Left ventricle myocardium inferior (tissue), 1 donor: ENCODE measurements at places on chromosomes 2 and 18.
A peak's percentile ranks its signal among the peaks of the same experiment; 100 is the strongest.

DNA sequence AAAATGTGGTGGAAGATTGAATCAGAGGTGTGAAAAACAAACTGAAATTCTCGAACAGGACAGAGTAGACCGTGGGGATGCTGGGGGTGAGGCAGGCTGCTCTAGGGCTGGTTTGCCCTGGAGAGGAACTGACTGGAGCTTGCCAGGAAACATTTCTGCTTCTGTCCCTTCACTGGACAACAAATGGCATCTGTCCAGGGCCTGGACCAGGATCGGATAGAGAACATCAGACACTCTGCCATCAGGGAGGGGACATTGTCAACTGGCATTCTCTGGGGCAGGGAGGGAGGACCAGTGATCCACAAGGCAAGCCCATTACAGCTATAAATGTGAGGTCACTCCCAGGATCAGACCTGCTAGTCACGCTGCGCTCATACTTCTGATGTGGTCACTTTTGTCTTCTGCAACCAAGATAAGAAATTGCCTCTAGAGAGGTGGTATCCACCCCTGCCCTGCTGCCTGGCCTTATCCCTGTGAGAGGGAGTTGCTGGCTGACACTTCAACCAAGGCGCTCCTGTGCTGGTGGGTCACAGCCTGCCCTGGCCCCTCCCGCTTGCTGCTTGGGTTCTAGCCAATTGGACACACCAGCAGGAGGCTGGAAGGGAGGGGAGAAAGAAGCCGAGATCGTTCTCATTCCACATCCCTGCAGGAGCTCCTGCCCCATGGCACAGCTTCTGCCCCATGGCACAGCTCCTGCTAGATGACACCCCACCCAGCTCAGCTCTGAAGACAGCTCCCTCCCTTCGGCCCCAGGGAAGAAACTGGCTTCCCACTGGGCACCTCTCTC lies 8.7 kb downstream of the NPPC start:
- peak; percentile 46 for DNase-seq

DNA sequence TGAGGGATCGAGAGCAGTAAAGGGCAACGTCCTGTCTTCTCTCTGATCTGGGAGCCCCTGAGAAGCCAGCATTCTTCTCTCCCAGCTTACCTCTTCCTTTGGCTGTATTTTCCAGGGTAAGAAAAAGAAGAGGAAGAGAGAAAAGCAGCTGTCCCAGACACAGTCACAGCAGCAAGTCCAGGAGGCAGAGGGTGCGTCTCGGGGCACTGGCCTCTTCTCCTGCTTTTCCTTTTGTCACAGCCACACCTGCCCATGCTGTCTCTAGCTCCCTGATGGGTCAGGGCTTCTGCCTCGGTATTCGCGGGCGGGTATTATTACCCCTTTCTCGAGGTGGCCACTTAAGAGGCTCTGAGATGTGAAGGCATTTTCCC lies 20.3 kb downstream of the TGOLN2 start:
- DNase-seq, result no peak

- DNase-seq, result no peak
These were observed 121.8 kb downstream of the MAIP1 start for GRCh38 chr2:200077210-200077650.

DNA sequence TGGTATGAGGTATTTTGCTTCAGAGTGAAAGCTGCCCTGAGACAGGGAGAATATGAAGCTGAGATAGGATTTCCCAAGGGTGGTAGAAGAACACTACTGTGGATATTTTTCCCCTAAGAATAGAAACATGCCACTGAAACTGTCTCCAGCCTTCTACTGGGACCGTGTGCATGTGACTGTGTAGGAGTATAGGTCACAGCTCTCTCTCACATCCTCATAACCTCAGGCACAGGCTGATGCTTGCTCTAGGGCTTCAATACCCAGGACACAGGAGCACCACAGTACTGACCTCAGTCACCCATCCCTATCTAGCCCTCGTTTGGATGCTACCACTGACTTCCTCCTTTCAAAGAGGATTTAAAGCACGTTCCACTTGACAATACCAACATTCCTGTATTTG lies 67.2 kb downstream of the REV1 start:
- no peak for DNase-seq

DNA sequence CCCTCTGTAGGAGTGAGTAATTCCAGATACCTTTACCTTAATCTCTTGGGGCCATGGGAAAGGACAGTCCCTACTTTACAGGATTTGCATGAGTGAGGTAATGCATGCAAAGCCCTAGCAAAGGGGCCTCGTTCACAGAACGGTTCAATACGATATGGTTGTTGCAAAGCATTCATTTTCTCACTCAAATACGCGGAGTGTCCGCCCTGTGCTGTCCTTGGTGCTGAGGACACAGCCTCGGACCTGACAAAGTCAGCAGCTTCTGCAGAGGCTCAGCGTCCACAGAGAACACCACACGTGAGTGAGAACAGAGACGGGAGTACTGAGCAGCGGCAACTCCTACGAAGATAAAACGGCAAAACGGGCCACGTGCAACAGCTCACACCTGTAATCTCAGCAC lies 125.7 kb downstream of the EIPR1 start:
- no peak for DNase-seq

DNA sequence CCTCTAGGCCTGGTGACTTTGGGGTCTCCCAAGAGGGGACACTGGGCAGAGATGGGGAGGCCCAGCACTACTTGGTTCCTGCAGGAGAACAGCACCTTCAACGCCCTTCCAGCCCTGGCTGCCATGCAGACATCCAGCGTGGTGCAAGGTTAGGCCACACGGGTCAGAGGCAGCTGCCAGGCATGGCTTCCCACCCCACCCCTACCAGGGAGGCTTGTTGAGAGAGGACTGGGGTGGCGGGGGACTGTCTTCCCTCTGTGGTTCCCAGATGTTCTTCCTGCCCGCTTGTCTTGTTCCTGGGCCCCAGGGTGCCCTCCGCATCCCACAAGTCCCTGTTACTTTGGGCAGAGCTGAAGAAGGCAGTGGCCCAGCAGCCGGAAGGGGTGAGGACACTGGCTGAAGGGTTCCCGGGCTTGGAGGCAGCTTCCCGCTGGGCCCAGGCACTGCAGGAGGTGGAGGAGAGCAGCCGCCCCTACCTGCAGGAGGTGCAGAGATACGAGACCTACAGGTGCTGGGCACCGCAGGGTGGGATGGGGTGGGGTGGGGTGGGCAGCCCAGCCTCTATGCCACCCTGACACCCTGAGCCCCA lies 4.5 kb downstream of the PROM2 start:
- peak; percentile 14 for DNase-seq

DNA sequence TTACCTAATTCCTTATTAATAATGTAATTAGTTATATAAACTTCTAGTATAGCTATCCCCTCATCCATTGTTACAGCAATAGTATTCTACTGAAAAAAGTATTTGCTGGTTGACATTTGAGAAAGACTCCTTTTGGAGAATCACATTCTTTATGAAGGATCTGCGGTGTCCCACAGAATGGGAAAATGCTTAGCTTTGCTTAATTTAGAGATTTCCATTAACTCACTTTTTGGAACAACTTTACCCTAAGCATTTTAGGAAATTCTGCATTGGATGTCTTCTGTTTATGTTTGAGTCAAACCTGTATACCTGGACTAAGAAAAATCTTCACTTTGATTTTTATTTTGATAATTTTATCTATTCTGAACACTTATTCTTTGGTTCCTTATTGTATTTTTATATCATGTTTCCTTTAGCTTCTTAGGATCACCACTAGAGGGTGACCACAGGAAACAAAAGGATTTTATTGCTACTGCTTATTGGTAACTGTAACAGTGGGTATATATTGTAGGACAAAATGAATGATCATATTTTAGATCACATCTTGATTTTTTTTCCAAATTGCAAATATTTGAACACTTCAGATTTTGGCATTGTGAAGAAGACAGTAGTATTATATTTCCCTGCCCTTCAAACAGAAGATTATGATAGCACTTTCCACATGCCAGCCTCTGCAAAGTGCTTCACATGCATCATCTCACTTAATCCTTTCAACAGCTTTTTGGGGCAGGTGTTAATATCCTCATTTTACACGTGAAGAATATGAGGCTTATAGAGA lies 79.6 kb downstream of the MIB1 start:
- no peak for DNase-seq

- no peak for DNase-seq
These were observed 237.3 kb downstream of the GALR1 start for GRCh38 chr18:77486985-77487384.

GRCh38 chr18:79221136-79221535 lies 151.9 kb downstream of the ATP9B start:
- DNase-seq, result no peak

- no peak for DNase-seq
These were observed 4.5 kb downstream of the GPR39 start for GRCh38 chr2:132420816-132421805.

- no peak for DNase-seq
These were observed 268.6 kb upstream of the GULP1 start for GRCh38 chr2:188023035-188023434.

DNA sequence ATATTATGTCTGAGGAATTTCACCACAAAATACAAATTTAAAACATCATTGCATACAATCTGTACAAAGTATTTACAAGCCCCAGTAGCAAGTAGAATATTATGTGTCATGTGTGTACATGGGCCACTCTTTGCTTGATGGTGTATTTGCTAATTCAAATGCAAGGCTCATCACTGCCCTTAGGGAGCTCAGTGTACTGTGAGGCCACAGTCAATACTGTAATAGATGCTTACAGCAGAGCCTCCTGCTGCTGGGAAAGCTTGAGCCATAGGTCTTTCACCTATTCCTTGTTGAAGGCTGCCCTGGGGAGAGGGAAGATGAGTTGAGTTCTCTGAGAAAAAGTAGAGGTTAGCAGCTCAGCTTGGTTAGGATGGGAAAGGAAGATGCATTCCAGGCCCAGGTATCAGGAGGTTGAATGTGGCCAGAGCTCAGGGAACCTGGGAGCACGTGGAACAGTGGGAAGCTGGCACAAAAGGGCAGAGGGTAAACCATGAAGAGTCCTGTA lies 189.6 kb downstream of the LRP1B start:
- no peak for DNase-seq

- DNase-seq, result no peak
These were observed 333.4 kb downstream of the GBX2 start for GRCh38 chr2:235834781-235835180.

GRCh38 chr2:69491864-69492263 lies 54.6 kb upstream of the NFU1 start:
- no peak for DNase-seq

- no peak for DNase-seq
These were observed 184.4 kb upstream of the SESTD1 start for GRCh38 chr2:179449010-179449409.

GRCh38 chr2:145596416-145596815 lies 1076.5 kb upstream of the ZEB2 start:
- no peak for DNase-seq

GRCh38 chr2:104768694-104769093 lies 85.2 kb upstream of the POU3F3 start:
- no peak for DNase-seq

- peak; percentile 60 for DNase-seq
These were observed 102.4 kb downstream of the TRIB2 start for GRCh38 chr2:12819103-12819475.

GRCh38 chr2:228352048-228352447 lies 170.6 kb upstream of the SPHKAP start:
- DNase-seq, result no peak

DNA sequence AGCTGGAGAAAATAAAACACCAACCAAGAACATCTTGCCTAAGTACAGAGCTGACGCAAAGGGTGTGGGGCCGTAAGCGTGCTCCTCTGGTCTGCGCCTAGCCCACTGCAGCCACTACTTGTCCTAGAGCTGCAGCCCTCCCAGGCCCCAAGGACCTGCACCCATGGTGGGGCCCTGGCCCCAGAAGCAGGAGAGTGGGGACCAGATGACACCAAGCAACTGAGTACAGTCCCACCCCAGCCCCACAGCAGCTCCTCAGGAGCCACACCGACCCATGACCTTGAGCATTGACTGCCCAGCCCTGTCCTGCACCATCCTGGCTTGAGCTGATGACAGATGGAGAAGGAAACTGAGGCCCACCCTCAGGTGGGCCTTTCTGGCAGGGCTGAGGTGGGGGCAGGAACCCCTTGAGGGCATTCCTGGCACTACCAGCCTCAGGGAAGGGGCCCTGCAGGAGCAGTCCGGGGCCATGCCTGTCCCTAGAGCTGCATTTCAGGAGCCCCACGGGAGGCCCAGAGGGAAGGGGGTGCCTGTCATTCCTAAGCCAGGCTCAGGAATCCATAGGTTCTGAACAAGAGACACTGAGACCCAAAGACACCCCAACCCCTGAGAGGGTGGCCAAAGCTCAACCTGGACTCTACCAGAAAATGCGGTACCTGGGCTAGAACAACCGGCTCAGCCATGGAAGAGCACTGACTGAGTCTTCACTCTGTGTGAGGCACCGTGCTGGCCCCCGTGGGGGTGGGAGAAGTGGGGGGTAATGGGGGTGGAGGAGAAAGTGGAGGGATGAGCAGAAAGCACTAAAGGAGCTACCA lies 4.9 kb downstream of the KIF1A start:
- peak; percentile 7 for DNase-seq

DNA sequence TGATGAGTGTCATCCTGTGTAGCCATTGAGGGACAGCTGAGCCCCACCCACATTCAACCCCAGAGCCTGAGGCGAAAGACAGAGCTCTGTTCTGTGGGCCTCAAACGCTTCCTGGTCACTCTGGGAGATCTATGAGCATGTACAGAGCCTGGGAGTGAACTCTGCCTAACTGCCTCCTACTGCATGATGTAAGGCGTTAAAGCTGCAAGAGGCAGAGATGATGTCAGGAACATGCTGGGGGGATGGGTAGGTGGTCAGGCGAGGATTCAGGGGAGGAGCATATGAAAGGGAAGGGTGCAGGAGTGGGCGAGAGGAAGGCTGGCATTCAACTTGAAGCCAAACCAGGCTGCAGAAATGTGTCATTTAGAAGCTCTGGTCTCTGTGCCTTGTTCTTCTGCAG lies 181.0 kb downstream of the TFCP2L1 start:
- DNase-seq, result no peak

DNA sequence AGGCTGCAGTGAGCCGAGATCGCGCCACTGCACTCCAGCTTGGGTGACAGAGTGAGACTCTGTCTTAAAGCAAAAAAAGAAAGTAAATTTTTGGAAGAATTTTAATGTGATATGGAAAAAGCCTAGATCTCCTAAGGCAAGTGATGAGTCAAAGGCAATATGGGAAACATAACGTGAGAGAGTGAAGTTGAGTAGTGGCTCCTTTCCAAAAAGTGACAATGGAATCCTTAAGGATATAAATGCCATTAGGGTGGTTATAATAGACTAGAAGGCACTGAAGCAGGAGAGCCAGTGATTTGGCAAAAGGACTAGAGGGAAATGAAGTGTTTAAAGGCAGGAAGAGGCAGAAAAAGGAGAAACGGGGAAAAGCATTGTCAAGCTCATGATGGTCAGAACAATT lies 25.6 kb downstream of the ARHGAP28 start:
- DNase-seq, result no peak
